ENCODE measurements at places on chromosomes 7 and 10.

- no peak for DNase-seq
Measured at GRCh38 chr10:5494611-5495010, 4.8 kb downstream of the CALML5 start.

- no peak for DNase-seq
Measured at GRCh38 chr10:29451946-29452345, 163.1 kb downstream of the LYZL1 start.

- DNase-seq = no peak
Measured at GRCh38 chr7:18191862-18192625, 164.4 kb upstream of the PRPS1L1 start.

- DNase-seq = no peak
Measured at GRCh38 chr10:91762878-91763277, 35.3 kb upstream of the TNKS2 start.

Measured in AG04449 (cell line).